Stimulated activated CD8-positive, alpha-beta memory T cell treated with anti-CD3 and anti-CD28 coated beads, Interleukin-4, amount 100 ng/mL, for 4 hours (primary cell): ENCODE measurements at places on chromosomes 7 and 10.

DNA sequence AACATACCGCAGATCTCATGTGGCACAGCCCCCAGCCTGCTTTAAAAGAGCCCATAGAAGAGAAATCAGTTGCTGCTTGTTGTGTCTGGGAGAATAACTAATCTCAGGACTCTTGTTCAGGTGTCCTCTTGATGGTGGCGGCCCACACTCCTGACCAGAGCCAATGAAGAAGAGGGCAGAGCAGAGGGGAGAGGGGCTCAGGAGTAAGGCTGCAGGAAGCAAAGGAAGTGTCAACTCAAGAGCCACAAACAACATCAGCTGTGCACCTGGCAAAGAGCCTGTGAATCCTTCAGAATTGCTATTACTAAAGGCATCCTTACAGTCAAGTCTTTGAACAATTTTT, 59.8 kb upstream of the PTN start:
- DNase-seq: no peak

- no peak for DNase-seq
These were observed 8.2 kb downstream of the MAFK start for GRCh38 chr7:1538544-1539180.

DNA sequence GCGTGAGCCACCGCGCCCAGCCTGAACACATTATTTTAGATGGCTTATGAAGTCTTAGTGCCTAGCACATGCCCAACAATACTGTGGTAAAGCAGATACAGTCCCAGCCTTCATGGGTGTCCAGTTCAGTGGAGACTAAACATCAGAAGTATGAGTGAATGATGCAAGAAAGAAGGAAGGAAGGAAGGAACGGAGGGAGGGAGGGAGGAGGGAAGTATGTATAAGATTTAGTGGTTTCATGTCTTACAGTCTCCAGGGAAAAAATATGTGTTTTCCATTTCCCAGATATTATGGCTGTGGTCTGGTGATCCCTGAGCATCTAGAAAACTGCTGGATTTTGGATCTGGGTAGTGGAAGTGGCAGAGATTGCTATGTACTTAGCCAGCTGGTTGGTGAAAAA, 2.9 kb downstream of the AS3MT start:
- no peak for DNase-seq

DNA sequence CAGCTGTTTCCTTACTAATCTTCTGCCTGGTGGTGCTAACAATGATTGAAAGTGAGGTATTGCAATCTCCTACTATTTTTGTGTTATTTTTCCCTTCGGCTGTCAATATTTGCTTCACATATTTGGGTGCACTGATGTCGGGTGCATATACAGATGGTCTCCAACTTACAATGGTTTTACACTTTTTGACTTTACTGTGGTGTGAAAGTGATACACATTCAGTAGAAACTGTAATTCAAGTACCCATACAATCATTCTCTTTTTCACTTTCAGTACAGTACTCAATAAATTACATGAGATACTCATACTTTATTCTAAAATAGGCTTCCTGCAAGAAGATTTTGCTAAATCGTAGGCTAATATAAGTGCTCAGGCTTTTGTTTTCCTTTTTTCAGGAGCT, 73.2 kb downstream of the RNF216 start:
- DNase-seq: no peak
